ENCODE measurements at places on chromosomes 12 and 14.
A peak's percentile ranks its signal among the peaks of the same experiment; 100 is the strongest.

DNA sequence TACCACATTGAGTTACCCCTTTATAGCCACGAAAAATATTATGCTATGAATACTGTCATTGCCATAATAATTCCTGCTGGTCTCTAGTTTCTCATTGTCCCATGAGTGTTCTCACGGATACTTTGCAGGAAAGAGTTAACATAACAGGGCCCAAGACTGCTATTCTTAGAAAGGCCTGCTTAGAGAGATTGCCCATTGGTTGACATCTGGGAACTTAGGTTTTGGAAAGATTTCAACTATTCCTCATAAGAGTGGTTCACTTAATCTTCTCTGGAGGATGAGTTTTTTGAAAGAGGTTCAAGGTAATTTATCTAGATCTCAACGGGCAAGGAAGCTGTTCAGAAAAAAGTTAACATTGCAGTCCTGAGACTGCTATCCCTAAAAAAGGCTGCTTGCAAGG is 18.4 kb upstream of the PRPF39 start:
- DNase-seq = no peak

DNA sequence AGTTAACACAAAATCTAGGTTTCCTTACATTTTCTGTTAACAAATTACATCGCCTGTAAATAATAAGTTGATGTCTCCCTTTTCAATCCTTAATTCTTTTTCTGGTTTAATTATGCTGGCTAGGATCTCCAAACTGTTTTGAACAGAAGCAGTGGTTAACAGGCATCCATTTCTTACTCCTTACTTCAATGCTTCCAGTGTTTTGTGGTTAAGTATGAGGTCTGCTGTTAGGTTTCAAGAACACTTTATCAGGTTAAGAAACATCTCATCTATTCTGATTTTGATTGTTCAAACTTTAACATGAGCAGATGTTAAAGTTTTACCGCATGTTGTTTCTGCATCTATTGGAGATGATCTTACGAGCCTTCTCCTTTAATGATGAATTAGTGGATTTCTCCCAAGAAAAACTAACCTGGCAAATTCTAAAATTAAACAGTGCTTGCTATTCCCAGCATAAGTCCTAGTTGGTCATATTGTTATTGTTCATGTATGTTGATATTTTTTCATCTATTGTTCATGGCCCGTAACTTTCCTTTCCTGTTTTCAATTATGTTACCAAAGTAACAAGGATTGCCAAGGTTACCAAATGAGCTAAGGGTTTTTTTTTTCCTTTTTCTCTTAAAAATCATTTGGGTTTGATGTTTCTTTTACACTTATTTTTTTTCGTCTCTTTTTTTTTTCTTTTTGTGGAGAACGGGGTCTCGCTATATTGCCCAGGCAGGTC is 33.4 kb downstream of the POLE start:
- no peak for DNase-seq

- DNase-seq = no peak
Measured at GRCh38 chr12:88472775-88473174, 107.5 kb downstream of the KITLG start.

- DNase-seq = no peak
Measured at GRCh38 chr12:89239534-89239933, 112.8 kb downstream of the DUSP6 start.

DNA sequence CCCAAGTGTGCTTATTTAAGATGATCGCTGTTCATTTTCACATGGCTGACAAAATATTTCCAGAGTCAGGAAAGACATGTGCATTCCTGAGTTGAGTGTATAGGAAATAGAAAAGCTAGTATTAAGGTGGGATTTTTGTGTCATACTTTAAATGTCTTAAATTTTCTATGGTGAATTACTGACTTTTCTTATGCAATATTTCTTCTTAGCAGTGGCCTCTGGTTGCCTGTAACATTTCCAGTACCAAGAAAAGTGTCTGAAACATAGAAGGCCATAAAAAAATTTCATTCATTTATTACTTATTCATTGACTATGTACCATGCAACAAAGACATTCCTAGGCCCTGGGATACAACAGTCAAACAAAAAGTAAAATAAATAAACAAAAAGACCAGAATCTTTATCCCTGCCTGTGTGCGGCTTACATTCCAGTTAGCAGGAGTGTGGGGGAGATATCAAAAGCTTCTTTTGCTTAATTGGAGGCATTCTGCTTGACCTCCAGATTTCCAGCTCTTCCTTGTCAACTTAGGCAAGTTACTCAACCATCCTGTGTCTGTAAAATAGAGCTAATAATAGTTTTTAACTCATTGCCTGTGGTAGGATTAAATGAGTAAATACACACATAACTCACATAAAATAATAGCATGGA is 216.3 kb upstream of the FLRT2 start:
- DNase-seq = peak; percentile 95

GRCh38 chr12:52033446-52034140 is 17.6 kb upstream of the NR4A1 start:
- DNase-seq = no peak

- no peak for DNase-seq
Measured at GRCh38 chr14:22658946-22659345, 14.8 kb upstream of the OR6J1 start.

DNA sequence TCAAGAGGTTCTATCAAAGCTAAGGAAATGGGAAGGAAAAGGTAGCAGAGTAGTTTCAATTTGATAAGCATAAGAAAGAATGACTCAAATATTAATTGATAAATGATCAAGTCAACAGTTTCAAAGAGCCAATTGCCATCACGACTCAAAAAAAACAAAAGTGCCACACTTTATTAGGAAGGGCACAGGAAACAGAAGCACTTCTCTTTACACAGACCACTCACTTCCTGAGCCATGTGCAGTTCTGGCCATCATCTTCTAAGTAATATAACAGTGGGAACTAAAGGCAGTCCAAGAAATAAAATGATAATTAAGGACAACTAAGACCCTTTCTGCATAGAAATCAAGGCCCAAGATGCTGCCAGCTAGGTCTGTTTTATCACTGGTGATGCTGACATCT is 13.2 kb downstream of the TM7SF3 start:
- no peak for DNase-seq

DNA sequence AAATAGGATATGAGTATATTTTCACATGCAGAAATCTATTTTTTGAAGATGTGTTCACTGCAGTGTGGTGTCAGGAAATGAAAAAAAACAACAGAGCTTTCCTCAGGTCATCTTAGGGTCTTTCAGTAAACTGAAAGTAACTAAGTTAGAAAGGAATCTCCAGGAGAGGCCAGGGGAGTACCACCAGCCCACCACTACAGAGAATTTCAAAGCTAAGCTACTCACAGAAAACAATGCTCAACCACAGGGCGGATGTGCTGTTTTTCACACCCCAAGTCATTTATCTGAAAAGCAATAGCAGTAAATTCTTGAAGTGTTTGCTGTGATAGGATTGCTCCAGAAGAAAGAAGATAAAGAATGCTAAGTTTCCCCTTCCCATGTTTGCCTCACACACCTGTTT is 79.0 kb downstream of the IFNG start:
- DNase-seq = no peak

GRCh38 chr12:31970199-31970598 is 11.0 kb downstream of the RESF1 start:
- DNase-seq = no peak

- DNase-seq = no peak
Measured at GRCh38 chr12:43011383-43011926, 421.9 kb upstream of the PRICKLE1 start.

- no peak for DNase-seq
Measured at GRCh38 chr12:57832966-57833365, 13.6 kb downstream of the CTDSP2 start.

- no peak for DNase-seq
Measured at GRCh38 chr12:19482036-19482435, 42.7 kb downstream of the AEBP2 start.

- DNase-seq = no peak
Measured at GRCh38 chr12:49294804-49295081, 204 bp upstream of the PRPH start.

DNA sequence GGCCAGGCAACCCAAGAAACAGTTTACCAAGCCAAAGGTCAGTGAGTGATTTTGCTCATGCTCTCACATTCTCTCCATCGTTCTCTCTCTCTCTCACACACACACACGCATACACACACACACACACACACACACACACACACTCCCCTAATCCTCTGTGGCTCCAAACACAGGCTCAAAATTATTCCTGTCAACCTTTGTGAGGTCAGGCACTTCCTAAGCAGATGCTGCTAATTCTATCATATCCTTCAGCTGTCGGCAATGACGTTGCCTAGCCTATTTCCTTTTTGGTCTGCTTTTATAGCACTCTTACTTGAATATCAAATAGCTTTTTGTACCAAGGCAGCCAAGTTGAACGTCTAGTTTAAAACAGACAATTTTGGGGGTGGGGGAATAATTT is 98.9 kb upstream of the EGLN3 start:
- no peak for DNase-seq

DNA sequence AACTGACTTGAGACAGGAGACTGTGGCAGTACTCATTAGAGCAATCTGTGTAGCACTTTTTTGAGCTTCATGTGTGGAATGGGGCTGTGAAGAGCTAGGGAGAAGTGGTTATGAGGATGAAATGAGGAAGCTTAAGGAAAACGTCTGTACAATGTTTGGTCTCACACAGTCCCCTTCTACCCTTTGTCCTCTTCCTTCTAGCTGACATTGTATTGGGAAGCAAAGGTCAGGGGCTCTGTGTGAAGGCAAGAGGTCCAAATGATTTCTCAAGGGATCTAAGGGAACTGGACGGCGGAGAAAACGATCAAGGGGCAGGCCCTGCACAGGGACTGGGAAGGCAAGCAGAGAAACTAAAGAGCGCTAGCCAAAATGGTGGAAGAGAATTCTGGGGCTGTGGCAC is 13.1 kb upstream of the CIPC start:
- DNase-seq = no peak

DNA sequence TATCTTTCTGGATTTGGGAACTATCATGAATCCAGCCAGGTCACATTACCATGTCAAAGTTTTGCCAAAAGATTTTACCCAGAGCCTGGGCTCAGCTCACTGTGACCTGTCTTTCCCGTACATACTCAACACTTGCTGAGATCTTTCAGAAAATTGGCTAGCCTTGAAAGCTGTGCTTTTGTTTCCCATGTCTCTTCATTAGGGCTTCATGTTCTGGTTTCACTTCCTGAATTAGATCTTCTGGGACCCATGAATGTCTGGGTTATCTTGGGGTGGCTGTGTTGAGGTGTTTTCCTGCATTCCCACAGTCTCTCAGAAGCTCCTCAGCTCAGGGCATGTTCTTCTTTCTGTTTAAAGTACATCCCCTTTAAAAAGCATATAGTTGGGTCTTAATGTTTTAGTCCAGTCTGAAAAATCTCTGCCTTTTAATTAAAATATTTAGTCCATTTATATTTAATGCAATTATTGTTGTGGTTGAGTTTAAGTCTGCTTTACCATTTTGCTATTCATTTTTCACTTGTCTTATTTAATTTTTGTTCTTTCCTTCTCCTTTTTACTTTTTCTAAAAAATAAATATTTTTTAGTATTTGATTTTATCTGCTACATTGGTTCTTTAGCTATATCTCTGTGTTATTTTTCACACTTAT is 242.7 kb downstream of the VRK1 start:
- DNase-seq = no peak

GRCh38 chr12:122366685-122367475 is 55.6 kb downstream of the CLIP1 start:
- DNase-seq = peak; percentile 96

- DNase-seq = no peak
Measured at GRCh38 chr14:44971459-44971858, 9.5 kb downstream of the TOGARAM1 start.

DNA sequence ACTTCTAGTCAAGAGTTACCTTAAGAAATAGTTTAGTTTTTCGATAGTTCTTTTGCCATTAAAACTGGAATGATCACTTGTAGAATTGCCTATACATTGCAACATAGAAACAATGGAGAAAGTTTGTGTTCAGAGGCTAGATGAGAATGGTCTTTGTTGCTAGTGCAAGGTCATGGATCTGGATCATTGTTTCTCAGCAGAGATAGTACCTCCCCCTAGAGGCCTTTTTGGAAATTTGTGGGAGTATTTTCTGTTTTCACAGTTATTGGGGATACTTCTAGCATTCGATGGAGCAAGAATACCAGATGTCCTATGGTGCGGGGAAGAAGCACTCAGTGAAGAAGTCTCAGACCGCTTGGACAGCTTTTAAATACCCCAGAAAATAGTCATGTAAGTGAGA is 138.8 kb upstream of the HMGA2 start:
- DNase-seq = peak; percentile 55

DNA sequence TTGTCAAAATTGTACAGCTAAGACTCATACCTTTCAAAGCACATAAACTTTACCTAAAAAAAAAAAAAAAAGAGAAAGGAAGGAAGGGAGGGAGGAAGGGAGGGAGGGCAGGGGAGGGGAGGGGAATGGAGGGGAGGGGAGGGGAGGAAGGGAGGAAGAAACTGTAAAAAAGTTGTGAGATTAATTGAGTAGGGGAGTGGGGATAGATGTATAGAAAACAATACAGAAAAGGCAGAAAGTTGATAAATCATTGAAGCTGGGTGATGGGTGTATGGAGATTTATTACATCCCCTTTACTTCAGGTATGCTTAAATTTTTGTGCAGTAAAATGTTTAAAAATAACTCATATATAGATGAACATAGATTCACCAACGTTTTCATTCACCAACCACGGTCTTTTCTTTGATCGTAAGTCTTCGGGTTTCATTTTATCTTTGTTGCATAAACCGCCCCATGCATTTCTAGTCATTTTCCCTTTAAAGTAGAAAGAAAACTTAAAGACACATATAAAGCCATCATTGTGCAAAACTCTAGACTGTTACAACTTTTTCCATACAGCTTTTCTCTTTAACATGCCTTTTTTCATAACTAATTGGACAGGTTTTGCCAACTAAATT is 191.2 kb upstream of the KRR1 start:
- no peak for DNase-seq

DNA sequence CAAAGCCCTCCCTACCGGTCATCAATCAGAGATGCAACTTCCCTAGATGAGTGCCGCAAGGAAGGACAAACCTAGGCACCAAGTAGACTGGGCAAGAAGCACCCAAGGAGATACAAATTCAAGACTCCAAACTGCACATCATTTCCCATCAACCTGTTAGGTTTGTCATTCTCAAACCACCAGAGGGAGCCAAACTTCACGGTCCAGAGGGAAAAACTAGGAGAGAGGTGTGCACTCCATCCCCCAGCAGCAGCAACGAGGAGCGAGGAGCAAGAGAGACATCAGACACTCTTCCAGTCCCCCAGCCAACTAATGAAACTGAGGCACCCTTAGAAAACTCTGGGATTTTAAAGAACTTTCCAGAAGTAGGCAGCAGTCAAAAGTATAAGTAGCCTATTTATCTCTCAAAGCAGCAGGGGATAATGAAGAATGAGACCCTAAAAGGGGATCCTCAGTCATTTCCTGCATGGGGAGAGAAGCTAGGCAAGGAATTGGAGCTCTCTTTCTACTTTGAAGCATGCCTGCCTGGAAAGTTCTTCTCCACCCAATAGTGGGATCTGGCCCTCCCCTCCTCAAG is 37.0 kb upstream of the NT5DC3 start:
- DNase-seq = peak; percentile 70

Data from fibroblast of villous mesenchyme (primary cell).